Psoas muscle (tissue), 8 donors: ENCODE measurements at places on chromosomes 13 and 19.

DNA sequence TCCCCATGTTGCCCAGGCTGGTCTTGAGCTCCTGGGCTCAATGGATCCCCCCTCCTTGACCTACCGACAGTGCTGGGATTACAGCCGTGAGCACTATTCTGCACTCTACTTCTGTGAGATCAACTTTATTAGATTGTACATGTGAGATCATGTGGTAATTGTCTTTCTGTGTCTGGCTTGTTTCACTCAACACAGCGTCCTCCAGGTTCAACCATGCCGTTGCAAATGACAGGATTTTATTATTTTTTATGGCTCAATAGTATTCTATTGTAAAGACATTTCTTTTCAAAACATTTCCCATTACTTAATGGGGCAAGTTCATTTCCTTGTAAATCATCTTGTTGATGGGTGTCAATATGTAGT lies 1.5 kb upstream of the OBI1 start:
- DNase-seq = no peak

DNA sequence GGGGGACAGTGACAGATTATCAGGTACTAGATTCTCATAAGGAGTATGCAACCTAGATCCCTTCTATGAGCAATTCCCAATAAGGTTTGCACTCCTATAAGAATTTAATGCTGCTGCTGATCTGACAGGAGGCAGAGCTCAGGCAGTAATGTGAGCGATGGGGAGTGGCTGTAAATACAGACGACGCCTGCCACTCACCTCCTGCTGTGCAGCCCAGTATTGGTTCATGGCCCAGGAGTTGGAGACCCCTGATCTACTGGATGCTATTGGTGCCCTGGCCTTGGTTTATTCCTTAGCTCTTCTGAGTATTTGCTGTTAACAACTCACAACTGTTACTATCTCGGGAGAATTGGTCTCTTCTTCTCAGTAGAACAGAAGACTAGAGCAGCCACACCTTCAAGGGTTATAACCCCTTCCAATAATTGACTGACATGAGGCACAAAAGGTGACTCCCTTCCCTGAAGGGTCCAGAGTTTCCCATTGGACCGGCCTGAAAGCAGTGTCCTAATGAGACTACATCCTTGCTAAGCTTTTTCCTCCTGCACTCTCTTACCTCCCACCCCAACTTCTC lies 35.0 kb upstream of the RBM26 start:
- no peak for DNase-seq

DNA sequence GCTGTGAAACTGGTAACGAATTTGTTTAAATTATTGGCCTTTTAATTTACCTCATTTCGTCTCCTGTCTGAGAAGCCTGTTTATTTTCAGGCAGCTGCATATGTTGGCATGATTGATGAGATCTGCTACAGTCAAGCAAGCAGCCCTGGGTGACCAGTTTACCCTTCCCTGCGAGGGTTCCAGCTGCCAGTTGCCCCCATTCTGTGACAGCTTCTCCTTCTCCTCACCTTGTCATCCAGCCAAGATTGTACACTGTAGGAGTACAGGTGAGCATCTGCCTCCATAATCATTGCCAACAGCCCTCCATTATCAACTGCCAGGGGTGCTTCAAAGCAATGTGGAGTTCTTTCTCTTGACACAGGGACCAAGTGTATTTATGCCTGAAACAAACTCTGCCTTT lies 1979.9 kb upstream of the PRR20A start:
- no peak for DNase-seq

DNA sequence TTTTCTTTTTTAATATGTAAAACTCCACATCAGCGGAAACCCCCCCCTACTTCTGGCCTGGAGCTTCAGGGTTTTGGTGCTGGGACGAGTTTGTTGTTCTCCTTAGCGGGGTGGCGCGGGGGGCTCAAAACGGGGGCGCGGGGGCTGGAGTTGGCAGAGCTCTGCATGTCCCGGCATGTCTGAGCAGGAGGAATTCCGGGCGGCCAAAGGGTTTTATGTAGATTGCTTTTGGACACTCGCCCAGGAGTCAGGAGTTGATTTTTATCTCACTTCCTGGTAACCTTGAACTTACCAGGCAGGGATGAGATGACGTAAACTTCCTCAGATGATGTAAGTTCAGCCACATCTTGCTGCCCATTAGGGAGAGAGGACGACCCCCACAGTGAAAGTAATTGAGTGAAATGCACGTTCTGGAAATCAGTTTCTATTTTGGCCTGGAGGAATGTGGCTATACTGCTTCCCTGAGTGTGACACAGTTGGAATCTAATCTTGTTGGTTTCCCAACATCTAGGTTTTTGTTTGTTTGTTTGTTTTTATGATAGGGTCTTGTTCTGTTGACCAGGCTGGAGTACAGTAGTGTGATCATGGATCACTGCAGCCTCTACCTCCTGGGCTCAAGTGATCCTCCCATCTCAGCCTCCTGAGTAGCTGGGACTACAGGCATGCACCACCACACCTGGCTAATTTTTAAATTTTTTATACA lies 21.0 kb upstream of the GDF15 start:
- DNase-seq = no peak

GRCh38 chr13:45899406-45899805 lies 47.9 kb upstream of the SIAH3 start:
- DNase-seq = no peak

- DNase-seq = no peak
Observed at GRCh38 chr19:47176627-47177090, 46.0 kb downstream of the SAE1 start.

GRCh38 chr19:41911889-41912731 lies 16.1 kb downstream of the ERFL start:
- DNase-seq = no peak

- DNase-seq = no peak
Observed at GRCh38 chr13:35057858-35058257, 115.8 kb downstream of the NBEA start.

DNA sequence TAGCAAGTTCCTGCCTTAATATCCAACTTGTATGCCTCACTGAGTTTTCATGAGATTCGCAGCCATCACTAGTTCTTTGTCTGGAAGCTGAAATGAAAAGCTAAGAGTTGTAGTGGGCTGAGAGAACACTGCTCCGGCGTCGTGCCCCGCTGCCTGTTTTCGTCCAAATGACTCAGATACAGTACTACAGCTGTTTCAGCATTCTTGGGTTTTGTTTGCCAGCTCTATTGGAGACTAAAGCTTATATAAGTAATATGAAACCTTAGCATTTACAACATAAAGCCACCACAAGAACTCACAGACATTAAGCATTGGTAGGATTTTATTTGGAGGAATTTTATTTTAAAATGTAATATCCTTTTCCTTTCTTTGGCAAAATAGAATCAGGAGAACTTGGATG lies 299.7 kb downstream of the DLEU7 start:
- DNase-seq = peak; percentile 22

DNA sequence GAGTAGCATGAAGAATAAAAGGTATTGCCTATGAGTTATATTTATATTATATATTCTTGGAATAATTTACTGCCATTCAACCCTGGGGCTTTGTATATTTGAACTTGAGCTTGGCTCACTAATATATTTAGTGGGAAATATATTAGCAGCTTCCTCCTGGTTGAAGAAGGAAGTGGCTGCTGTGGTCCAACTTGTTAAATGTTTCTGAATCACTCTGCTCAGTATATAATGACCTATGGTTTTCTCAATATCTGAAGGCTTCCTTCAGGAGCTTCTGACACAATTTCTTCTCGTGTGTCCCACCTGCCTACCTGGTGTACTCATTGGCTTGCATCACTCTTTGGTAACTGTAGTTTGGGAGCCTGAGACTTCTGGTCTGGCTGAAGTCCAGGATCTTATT lies 646.4 kb downstream of the TBC1D4 start:
- DNase-seq = no peak

DNA sequence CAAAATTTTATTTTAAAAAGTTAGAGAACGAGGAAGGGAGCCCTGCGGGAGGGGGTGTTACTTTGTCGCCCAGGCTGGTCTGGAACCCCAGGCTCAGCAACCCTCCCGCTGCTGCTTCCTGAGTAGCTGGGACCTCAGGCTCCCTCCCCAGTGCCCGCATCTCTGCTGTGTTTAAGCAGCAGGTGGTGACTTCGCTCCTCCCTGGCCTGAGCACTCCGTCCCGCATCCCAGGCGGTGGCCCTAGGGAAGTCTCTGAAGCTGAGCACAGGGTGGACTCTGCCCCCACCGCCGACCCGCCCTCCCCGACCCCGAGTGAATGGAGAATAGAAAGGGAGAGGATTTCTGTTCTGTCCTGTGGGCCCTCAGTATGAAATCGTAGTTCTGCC lies 30.5 kb downstream of the ZNF701 start:
- peak; percentile 32 for DNase-seq

DNA sequence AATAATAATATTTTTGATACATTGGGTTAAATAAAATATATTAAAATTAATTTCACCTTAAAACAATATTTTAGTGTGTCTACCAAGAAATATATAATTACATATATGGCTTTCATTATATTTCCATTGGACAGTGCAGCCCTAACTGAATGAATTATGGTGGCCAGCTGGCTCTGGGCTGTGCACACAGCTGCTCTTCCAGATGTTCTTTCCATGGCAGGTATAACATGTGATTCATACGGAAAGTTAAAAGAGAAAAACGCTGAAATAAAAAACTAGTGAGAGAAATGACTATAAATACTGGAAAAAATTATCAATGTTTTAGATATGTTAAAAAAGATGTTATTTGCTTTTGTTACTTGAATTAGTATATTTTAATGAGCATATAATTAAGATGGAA lies 216.3 kb downstream of the RGCC start:
- DNase-seq = no peak

GRCh38 chr13:30481241-30481760 lies 15.6 kb upstream of the HMGB1 start:
- no peak for DNase-seq
